ENCODE measurements at places on chromosomes 1 and 21. TPM values are rescaled to one million over a fixed set of nuclear protein-coding genes. Genes with fewer than 3 reads are reported as not detected.

The CYP2J2 gene
- polyA plus RNA-seq: 3.6 TPM

The PDPN gene
- not detected for polyA plus RNA-seq

The RASAL2 gene
- not detected for polyA plus RNA-seq

The OR2M3 gene
- polyA plus RNA-seq: not detected

The ASAP3 gene
- 1.1 TPM for polyA plus RNA-seq

The FMO1 gene
- polyA plus RNA-seq: not detected

The ANKRD34A gene
- polyA plus RNA-seq: 0.12 TPM

The TLCD4 gene
- not detected for polyA plus RNA-seq

The PLA2G2C gene
- polyA plus RNA-seq: not detected

The MATN1 gene
- polyA plus RNA-seq: not detected

The FMO3 gene
- not detected for polyA plus RNA-seq

DNA sequence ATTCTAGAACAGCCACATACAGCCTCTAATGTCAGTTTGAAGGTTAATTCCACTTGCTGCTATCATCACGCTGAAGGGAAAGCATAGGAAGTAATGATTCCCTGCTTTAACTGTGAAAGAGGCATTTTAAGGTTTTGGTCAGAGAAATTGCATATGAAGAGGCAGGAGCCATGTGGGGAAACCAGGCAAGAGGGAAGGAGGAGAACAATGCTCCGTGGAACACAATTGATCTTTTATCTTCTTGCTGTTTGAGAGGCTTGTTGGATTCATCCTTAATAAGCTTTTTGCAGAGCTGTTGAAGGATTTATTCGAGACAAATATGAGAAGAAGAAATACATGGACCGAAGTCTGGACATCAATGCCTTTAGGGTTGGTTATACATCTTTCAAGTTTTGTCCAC, 35.9 kb downstream of the SMAP2 start:
- H3K36me3 ChIP-seq: peaks cover 18% of the 10 kb centered on the region
- H3K4me3 ChIP-seq: no peak overlapping the region
- H3K27ac ChIP-seq: peak overlapping the region; percentile 88
- H3K27me3 ChIP-seq: no peaks in the 10 kb centered on the region
- H3K4me1 ChIP-seq: peaks cover 27% of the 10 kb centered on the region
- DNase-seq: no peak

- H3K27me3 ChIP-seq: peaks cover 6% of the 10 kb centered on the region
- H3K27ac ChIP-seq: peak overlapping the region; percentile 38
- peak overlapping the region; percentile 40 for H3K4me3 ChIP-seq
- peak; percentile 7 for DNase-seq
- H3K4me1 ChIP-seq: peaks cover 14% of the 10 kb centered on the region
Observed at GRCh38 chr1:100614570-100614969, 76.6 kb downstream of the GPR88 start.

DNA sequence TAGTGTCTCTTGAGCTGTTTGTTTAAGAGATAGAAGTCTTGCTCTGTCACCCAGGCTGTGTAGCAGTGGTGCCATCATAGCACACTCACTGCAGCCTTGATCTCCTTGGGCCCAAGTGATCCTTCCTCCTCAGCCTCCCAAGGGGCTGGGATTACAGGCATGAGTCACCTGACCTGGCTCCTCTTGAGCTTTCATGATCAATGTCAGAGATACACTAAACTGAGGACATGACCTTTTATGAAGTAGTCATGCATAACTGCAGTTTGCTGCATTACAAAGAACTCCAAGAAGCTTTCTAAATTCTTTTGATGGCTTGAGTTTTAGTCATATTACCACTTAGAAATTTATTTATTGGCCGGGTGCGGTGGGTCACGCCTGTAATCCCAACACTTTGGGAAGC, 77.7 kb downstream of the CC2D1B start:
- no peak for DNase-seq
- peaks cover 28% of the 10 kb centered on the region for H3K36me3 ChIP-seq
- H3K4me3 ChIP-seq: no peak overlapping the region
- H3K27me3 ChIP-seq: no peaks in the 10 kb centered on the region
- H3K4me1 ChIP-seq: no peaks in the 10 kb centered on the region
- H3K27ac ChIP-seq: no peak overlapping the region

DNA sequence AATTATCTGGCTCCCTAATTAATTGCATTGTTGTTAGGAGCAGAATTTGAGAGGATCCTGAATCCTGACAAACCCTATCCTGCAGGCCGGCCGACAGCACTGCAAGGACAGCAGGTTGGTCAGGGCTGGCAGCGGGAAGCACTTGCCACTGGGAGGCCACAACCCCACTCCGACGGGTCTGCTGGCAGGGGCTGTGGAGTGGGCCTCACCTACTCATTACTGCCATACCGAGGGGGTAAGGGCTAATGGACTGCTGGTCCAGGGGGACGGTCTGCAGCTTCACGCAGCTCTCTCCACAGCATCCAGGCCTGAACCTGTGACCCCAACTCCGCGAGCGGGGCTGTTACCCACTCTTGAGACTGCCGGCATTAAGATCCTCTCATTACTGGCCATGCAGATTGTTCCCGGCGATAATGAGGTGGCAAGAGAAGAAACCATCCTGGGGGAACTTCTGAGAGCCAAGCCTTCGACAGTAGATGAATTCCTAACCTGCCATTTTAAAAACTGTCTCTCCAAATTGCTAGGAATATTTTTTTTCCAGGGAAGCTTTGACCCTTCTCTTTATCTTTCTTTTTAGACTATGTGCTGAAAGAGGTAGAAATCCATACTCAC, 501.3 kb downstream of the OMA1 start:
- H3K36me3 ChIP-seq: no peaks in the 10 kb centered on the region
- H3K4me1 ChIP-seq: no peaks in the 10 kb centered on the region
- no peaks in the 10 kb centered on the region for H3K27me3 ChIP-seq
- no peak overlapping the region for H3K4me3 ChIP-seq

- peaks cover 10% of the 10 kb centered on the region for H3K4me1 ChIP-seq
- no peak overlapping the region for H3K4me3 ChIP-seq
- H3K27me3 ChIP-seq: peaks cover 7% of the 10 kb centered on the region
- DNase-seq: no peak
- H3K27ac ChIP-seq: no peak overlapping the region
Observed at GRCh38 chr1:53112271-53112774, 30.1 kb downstream of the SLC1A7 start.

GRCh38 chr1:39757501-39757900, 13.6 kb downstream of the OXCT2 start:
- H3K4me1 ChIP-seq: no peaks in the 10 kb centered on the region
- no peaks in the 10 kb centered on the region for H3K27me3 ChIP-seq
- DNase-seq: no peak
- H3K4me3 ChIP-seq: no peak overlapping the region

GRCh38 chr1:94202241-94202640, 35.1 kb downstream of the ARHGAP29 start:
- H3K4me1 ChIP-seq: no peaks in the 10 kb centered on the region
- no peak overlapping the region for H3K27ac ChIP-seq
- DNase-seq: no peak

GRCh38 chr1:42937141-42937696, 21.4 kb downstream of the SLC2A1 start:
- peaks cover 7% of the 10 kb centered on the region for H3K36me3 ChIP-seq
- no peaks in the 10 kb centered on the region for H3K27me3 ChIP-seq
- peak overlapping the region; percentile 42 for H3K4me3 ChIP-seq
- H3K27ac ChIP-seq: peak overlapping the region; percentile 89
- peaks cover 99% of the 10 kb centered on the region for H3K4me1 ChIP-seq

- H3K4me1 ChIP-seq: peaks cover 47% of the 10 kb centered on the region
- H3K27me3 ChIP-seq: no peaks in the 10 kb centered on the region
- peaks cover 7% of the 10 kb centered on the region for H3K36me3 ChIP-seq
- H3K27ac ChIP-seq: no peak overlapping the region
- no peak overlapping the region for H3K4me3 ChIP-seq
Observed at GRCh38 chr21:15023776-15024175, 41.0 kb downstream of the NRIP1 start.

DNA sequence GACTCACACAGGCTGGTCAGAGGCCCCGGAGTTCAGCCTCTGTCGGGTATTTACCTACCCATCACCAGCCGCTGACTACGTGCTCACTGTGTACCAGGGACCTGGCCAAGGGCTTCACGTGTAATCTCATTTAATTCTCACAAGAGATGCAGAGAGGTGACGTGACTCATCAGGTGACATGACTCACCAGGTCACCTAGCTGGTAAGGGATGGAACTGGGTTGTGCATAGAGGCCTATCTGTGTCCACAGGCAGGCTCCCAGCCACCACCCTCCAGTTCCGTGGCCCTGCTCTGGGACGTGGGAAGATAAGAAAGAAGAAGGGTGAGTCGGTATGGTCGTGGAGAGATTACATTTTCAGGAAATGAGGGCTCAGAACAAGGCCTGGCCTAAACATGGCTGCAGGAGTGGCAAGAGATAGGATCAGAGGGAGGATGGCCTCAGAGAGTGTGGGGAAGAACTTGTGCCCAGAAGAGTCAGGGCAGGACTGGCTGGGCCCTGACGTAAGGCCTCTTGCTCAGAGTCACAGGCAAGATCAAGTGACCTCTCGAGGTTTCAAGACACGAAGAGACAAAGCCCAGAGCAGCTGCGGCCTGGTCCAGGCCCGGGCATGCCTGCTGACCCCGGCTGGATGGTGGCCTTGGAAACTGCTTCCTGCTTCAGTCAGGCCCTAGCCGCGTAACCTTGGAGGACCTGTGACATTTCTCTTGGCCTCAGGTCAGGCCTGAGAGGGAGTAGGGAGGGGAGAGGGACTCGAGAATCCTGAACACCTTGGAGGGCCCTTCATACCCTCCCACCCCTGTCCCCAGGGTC, 52.7 kb upstream of the WASF2 start:
- H3K27me3 ChIP-seq: no peaks in the 10 kb centered on the region
- no peak overlapping the region for H3K4me3 ChIP-seq
- DNase-seq: no peak
- peak overlapping the region; percentile 67 for H3K27ac ChIP-seq
- peaks cover 17% of the 10 kb centered on the region for H3K4me1 ChIP-seq
- H3K36me3 ChIP-seq: no peaks in the 10 kb centered on the region

- peaks cover 7% of the 10 kb centered on the region for H3K36me3 ChIP-seq
- H3K27ac ChIP-seq: no peak overlapping the region
- H3K4me1 ChIP-seq: peaks cover 11% of the 10 kb centered on the region
- no peak overlapping the region for H3K4me3 ChIP-seq
- no peaks in the 10 kb centered on the region for H3K27me3 ChIP-seq
Observed at GRCh38 chr1:231387770-231388669, 34.1 kb downstream of the EGLN1 start.

DNA sequence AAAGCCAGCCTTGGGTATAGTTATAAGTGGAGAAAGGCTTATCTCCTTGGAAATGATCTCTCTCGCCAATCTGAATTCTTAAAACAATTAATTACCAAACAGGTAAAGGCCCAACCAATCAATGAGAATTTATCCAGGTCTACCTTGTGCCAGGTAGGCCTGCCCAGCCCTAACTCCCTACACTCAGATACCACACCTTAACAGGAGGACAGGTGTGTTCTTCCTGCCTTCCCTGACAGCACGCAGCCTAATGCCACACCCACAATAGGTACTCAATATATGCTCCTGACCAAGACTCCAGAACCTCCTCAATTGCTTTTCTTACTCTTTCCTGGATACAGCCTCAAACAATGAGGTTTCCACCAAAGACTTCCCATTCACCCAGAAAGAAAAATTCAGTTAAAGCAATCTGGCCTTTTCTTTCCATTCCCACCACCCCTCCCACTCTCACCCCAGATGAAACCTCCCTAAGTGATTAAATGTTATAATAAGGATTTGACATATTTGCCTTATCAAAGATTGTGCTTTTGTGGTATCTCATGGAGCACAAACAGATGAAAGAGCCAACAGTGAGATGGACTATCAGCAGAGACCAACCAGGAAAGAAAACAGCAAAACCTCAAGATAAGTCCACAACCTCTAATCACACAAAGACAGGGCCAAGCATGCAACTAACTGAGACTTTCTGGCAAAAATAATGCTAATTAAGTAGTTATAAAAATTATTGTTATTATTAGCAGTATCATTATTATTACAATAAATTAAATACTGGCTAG, 25.6 kb downstream of the TRABD2B start:
- no peak overlapping the region for H3K27ac ChIP-seq
- no peaks in the 10 kb centered on the region for H3K36me3 ChIP-seq
- DNase-seq: no peak
- H3K4me1 ChIP-seq: no peaks in the 10 kb centered on the region
- peaks cover 9% of the 10 kb centered on the region for H3K27me3 ChIP-seq
- H3K4me3 ChIP-seq: no peak overlapping the region

DNA sequence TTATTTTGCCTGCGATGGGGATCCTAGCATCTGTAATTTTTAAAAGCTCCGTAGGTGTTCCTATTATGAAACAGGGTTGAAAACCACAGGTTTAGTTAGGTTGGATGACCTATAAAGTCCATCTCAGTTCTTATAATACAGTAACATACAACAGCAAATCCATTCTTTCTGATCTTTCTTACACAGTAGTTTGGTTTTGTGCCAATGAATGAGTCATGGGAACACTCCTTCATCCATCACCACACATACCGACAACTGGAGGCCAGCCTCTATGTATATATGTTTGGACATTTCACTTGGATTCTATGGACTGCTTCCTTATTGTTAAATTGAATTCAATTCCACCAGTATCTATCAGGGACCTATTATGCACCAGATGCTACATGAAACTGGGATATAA, 118.4 kb upstream of the L1TD1 start:
- peaks cover 7% of the 10 kb centered on the region for H3K36me3 ChIP-seq
- H3K4me3 ChIP-seq: no peak overlapping the region
- H3K27ac ChIP-seq: no peak overlapping the region
- no peaks in the 10 kb centered on the region for H3K4me1 ChIP-seq
- DNase-seq: no peak

- H3K27me3 ChIP-seq: no peaks in the 10 kb centered on the region
- no peaks in the 10 kb centered on the region for H3K36me3 ChIP-seq
- H3K4me3 ChIP-seq: no peak overlapping the region
- DNase-seq: no peak
- no peak overlapping the region for H3K27ac ChIP-seq
- H3K4me1 ChIP-seq: peaks cover 5% of the 10 kb centered on the region
Observed at GRCh38 chr1:161737625-161738024, 12.0 kb upstream of the DUSP12 start.

DNA sequence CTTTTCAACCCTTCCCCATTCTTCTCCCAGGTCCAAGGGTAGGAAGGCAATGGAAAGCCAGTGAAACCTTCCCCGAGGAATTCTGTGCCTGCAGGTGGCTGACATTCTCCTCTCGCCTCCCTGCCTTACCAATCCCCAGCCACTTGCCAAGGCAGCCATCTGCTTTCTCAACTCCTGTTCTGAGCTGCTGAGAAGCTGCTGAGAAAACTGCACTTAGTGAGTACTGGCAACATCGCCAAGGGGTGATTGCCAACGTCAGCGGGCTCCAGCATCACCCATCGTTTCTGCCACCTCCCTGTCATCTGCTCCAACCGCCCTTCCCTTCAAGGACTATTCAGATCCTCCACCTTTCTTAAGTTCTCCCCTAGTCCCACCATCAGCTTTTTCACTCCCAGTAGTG, 106.0 kb downstream of the PTPRU start:
- H3K4me3 ChIP-seq: no peak overlapping the region
- H3K27ac ChIP-seq: no peak overlapping the region
- H3K27me3 ChIP-seq: peaks cover 41% of the 10 kb centered on the region
- no peaks in the 10 kb centered on the region for H3K4me1 ChIP-seq
- H3K36me3 ChIP-seq: no peaks in the 10 kb centered on the region

DNA sequence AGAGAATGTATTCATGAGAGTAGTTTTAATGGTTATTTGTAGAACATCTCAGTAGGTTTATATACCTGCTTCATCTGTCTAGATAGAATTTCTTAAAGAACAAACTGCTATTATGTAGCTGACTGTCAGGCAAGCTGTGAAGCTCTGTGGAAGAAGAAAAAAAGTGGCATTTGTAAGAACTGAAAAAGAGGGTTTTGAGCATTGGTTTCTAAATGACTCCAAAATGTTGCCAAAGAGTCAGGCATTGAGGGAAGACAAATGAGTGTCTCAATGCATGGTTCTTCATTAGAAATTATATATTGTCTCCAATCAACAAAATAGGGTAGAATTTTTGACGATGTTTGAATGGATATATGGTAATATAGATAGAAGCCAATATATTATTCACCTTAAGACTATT, 1276.1 kb downstream of the KCNT2 start:
- no peaks in the 10 kb centered on the region for H3K36me3 ChIP-seq
- DNase-seq: no peak
- H3K27me3 ChIP-seq: no peaks in the 10 kb centered on the region
- H3K27ac ChIP-seq: no peak overlapping the region
- no peaks in the 10 kb centered on the region for H3K4me1 ChIP-seq
- H3K4me3 ChIP-seq: no peak overlapping the region

All from naive thymus-derived CD8-positive, alpha-beta T cell (primary cell).